ENCODE measurements at places on chromosomes 7 and 10.

- peaks cover 5% of the 10 kb centered on the region for H3K4me1 ChIP-seq
- no peak overlapping the region for H3K4me3 ChIP-seq
- no peaks in the 10 kb centered on the region for H3K27me3 ChIP-seq
- no peaks in the 10 kb centered on the region for H3K36me3 ChIP-seq
- no peak for DNase-seq
- no peak overlapping the region for H3K27ac ChIP-seq
Observed at GRCh38 chr7:112358513-112358912, 91.7 kb upstream of the IFRD1 start.

- DNase-seq, result no peak
- H3K36me3 ChIP-seq, result no peaks in the 10 kb centered on the region
- no peak overlapping the region for H3K27ac ChIP-seq
- no peaks in the 10 kb centered on the region for H3K4me1 ChIP-seq
Observed at GRCh38 chr10:3217301-3217700, 44.7 kb upstream of the PITRM1 start.

DNA sequence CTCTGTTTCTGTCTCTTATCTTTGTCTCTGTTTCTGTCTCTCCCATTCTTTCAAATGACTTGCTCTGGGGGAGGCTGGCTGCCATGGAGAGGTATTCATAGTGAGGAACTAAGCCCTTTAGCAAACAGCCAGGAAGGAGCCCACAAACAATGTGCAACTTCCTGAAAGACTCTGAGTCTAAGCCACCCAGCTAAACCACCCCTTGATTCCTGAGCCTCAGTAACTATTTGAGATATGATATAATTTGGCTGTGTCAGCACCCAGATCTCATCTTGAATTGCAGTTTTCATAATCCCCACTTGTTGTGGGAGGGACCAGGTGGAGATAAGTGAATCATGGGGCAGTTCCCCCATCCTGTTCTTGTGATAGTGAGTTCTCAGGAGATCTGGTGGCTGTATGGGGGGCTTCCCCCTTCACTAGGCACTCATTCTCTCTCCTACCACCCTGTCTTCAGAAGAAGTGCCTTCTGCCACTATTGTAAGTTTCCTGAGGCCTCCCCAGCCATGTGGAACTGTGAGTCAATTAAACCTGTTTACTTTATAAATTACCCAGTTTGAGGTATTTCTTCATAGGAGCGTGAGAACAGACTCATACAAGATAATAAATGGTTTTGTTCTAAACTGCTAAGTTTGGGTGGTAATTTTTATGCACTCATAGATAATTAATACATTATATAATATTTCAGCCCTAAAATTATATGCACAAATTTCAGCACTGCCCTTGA lies 121.2 kb upstream of the FOXP2 start:
- H3K4me3 ChIP-seq, result no peak overlapping the region
- H3K27me3 ChIP-seq, result no peaks in the 10 kb centered on the region
- no peak for DNase-seq
- H3K36me3 ChIP-seq, result no peaks in the 10 kb centered on the region

GRCh38 chr7:41803569-41803968 lies 100.7 kb upstream of the INHBA start:
- H3K27ac ChIP-seq, result no peak overlapping the region
- H3K27me3 ChIP-seq, result no peaks in the 10 kb centered on the region
- no peaks in the 10 kb centered on the region for H3K4me1 ChIP-seq
- H3K36me3 ChIP-seq, result no peaks in the 10 kb centered on the region
- H3K4me3 ChIP-seq, result no peak overlapping the region

- DNase-seq, result no peak
- H3K4me1 ChIP-seq, result no peaks in the 10 kb centered on the region
- H3K27ac ChIP-seq, result no peak overlapping the region
- no peak overlapping the region for H3K4me3 ChIP-seq
- no peaks in the 10 kb centered on the region for H3K36me3 ChIP-seq
Observed at GRCh38 chr10:84097787-84098353, 41.4 kb upstream of the GHITM start.

DNA sequence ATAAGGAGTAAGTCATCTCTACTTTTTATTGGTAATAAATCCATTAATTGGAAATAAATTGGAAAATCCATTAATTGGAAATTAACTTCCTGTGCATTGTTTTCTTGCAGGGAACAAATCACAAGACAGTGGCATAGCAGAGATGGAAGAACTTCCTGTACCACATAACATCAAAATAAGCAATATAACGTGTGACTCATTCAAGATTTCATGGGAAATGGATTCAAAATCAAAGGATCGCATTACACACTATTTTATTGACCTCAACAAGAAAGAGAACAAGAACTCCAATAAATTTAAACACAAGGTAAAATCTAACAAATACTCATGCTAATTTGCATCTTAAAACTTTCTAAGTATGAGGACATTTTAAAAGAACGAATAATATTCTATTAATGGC lies 57.8 kb downstream of the PHYHIPL start:
- H3K4me3 ChIP-seq, result no peak overlapping the region
- no peak for DNase-seq
- H3K36me3 ChIP-seq, result no peaks in the 10 kb centered on the region
- no peaks in the 10 kb centered on the region for H3K4me1 ChIP-seq
- H3K27ac ChIP-seq, result no peak overlapping the region

GRCh38 chr7:101179117-101179516 lies 976 bp downstream of the NAT16 start:
- no peak overlapping the region for H3K4me3 ChIP-seq
- no peak overlapping the region for H3K27ac ChIP-seq
- H3K27me3 ChIP-seq, result peaks cover 24% of the 10 kb centered on the region
- DNase-seq, result no peak

DNA sequence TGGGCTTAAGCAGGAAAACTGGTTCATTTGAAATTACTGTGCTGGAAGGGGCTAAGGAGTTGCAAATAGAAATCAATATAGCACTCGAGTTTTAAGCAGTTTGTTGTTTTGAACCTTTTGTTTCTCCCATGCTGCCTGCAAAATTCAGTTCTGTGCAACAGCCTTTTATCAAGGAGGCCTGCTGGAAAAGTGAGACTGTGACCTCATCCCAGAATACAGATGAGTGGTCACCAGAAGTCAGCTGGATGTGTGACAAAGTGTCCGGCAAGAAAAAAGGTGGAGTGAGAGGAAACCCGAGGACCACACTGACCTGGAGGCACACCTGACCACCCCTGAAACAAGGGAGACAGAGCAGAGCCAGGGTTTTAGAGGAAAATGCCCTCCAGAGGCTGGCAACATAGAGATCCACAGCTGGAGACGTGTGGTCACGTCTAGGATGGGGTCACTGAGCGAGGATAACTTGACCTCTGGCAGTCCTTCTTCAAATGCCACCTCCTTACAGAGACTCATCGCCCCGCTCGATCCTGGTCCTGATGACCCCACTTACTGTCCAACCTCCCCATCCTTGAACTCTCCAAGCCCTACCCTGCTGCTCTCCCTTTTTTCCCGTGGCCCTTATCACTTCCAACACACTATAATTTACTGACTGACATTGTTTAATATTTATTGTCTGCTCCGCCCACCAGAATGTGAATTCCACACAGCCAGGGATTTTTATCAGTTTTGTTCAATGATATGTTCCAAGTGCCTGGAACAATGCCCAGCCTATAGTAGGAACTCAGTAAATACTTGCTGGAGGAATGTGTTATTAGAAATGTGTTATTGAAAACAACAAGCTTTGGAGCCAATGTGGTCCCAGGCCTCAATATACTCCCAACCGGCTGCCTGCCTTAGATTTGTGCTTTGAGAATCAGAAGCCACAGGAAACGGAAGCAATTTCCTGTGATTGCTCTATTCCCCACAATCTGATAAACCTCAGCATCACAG lies 243.8 kb downstream of the GLI3 start:
- H3K27me3 ChIP-seq, result no peaks in the 10 kb centered on the region
- no peaks in the 10 kb centered on the region for H3K4me1 ChIP-seq
- no peak overlapping the region for H3K4me3 ChIP-seq

DNA sequence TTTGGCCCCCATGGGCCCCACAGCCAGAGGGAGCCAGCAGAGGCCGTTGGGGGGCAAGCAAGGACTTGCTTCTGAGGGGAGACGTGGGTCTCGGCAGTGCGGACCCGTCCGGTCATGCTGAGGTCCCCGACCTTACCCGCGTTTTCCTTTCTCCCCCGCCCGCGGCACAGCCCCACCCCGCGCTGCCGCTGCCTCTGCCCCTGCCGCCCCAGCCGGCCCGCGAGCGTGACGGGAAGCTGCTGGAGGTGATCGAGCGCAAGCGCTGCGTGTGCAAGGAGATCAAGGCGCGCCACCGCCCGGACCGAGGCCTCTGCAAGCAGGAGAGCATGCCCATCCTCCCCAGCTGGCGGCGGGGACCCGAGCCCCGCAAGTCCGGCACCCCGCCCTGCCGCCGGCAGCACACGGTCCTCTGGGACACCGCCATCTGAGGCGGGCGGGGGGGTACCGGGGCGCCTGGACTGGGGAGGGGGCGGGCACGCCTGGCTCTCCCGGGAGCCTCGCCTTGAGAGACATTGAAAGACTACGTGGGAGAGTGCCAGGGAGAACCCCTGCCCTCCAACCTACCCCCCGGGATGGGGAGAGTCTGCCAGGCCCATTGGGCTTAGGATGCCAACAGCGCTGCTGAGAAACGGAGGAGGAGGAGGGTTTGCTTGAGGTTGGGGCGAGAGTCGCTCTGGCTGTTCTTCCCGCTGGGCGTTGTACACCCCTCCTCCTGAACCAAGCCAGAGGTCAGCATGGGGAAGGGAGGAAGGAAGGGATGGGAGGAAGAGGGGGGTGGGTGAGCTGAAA lies 9.9 kb downstream of the NYAP1 start:
- peak; percentile 70 for DNase-seq
- H3K27me3 ChIP-seq, result peaks cover 28% of the 10 kb centered on the region
- H3K4me1 ChIP-seq, result peaks cover 3% of the 10 kb centered on the region
- H3K36me3 ChIP-seq, result no peaks in the 10 kb centered on the region
- H3K4me3 ChIP-seq, result peak overlapping the region; percentile 53
- no peak overlapping the region for H3K27ac ChIP-seq

DNA sequence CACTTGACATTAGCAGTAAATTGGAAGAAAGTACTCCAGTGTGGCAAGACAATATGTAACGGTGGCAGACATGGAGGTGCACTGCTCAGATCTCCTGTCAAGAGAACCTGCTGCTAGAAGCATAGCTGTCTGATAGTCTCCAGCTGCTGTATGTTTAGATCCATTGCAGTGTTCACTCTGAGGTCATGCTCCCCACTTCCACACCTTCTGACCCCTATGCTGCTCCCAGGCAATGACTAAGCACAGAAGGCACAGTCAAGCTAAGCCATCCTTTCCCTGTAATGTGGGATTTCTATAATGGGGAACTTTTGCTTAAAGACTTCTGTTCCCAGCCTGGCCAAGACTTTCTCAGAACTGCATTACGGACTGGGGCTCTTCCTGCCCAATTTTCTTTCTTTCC lies 315.8 kb downstream of the HPSE2 start:
- no peak overlapping the region for H3K27ac ChIP-seq
- no peak for DNase-seq
- H3K4me3 ChIP-seq, result no peak overlapping the region
- no peaks in the 10 kb centered on the region for H3K4me1 ChIP-seq
- no peaks in the 10 kb centered on the region for H3K27me3 ChIP-seq
- H3K36me3 ChIP-seq, result no peaks in the 10 kb centered on the region

DNA sequence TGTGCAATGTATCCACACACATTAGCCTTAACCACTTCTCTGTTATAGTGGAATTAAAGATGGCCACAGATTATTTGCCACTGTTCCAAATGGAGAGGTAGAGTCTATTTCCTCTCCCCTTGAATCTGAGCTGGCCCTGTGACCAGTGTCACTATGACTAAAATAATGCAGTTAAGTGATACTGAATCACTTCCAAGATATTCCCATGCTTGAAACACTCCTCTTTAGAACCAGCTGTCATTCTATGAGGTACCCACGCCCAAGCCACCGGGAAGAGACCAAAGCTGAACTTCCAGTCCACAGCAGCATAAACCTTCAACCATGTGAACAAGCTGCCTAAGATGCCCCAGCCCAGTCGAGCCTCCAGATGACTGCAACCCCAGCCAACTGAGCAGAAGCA lies 2.1 kb upstream of the DHX32 start:
- H3K27ac ChIP-seq, result no peak overlapping the region
- no peak for DNase-seq
- H3K4me1 ChIP-seq, result no peaks in the 10 kb centered on the region
- H3K27me3 ChIP-seq, result no peaks in the 10 kb centered on the region
- H3K4me3 ChIP-seq, result no peak overlapping the region
- peaks cover 33% of the 10 kb centered on the region for H3K36me3 ChIP-seq

GRCh38 chr7:71470830-71471229 lies 338.9 kb downstream of the GALNT17 start:
- no peak overlapping the region for H3K27ac ChIP-seq
- H3K4me3 ChIP-seq, result no peak overlapping the region
- no peak for DNase-seq
- H3K36me3 ChIP-seq, result no peaks in the 10 kb centered on the region
- H3K27me3 ChIP-seq, result no peaks in the 10 kb centered on the region

DNA sequence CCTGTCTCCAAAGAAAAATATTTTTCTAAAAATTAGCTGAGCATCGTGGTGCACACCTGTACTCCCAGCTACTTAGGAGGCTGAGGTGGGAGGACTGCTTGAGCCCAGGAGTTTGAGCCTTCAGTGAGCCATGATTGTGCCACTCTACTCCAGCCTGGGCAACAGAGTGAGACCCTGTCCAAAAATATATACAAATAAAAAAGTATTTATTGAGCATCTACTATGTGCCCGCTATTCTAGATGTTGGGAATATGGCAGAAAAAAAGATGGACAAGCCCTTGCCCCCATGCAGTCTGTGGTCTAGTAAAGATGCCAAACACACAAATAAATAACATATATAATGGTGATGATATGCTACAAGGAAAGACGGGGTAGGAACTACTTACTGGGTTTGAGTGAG lies 4.3 kb upstream of the STX1A start:
- no peak for DNase-seq
- no peaks in the 10 kb centered on the region for H3K36me3 ChIP-seq
- H3K4me3 ChIP-seq, result no peak overlapping the region
- no peaks in the 10 kb centered on the region for H3K27me3 ChIP-seq
- peaks cover 5% of the 10 kb centered on the region for H3K4me1 ChIP-seq
